Spleen (tissue), 13 donors: ENCODE measurements at places on chromosomes 1 and 21. TPM values are rescaled to one million over a fixed set of nuclear protein-coding genes. Genes with fewer than 3 reads are reported as not detected.

ACKR1 gene
- 76.0 TPM for total RNA-seq

PEX11B gene
- total RNA-seq, result 35.4 TPM

NPR1 gene
- total RNA-seq, result 5.1 TPM

TMEM51 gene
- total RNA-seq, result 8.2 TPM

SV2A gene
- 3.7 TPM for total RNA-seq

HSPA6 gene
- total RNA-seq, result 46.1 TPM

OR2T11 gene
- 3.6 TPM for total RNA-seq

FCRL1 gene
- 158 TPM for total RNA-seq

BCL2L15 gene
- total RNA-seq, result 2.2 TPM

ADAMTS4 gene
- total RNA-seq, result 16.7 TPM

SIPA1L2 gene
- total RNA-seq, result 67.7 TPM

NLRP3 gene
- total RNA-seq, result 9.2 TPM

PLEKHG5 gene
- 120 TPM for total RNA-seq

PTGS2 gene
- total RNA-seq, result 3.7 TPM

HAO2 gene
- total RNA-seq, result not detected

PLA2G2C gene
- not detected for total RNA-seq

PRAMEF14 gene
- total RNA-seq, result not detected

COL16A1 gene
- total RNA-seq, result 8.4 TPM

C1QA gene
- 1,083 TPM for total RNA-seq

AIRE gene
- total RNA-seq, result not detected

C8B gene
- not detected for total RNA-seq

S100A14 gene
- not detected for total RNA-seq

HSD3B2 gene
- total RNA-seq, result not detected

TDRD5 gene
- total RNA-seq, result not detected

RGS4 gene
- 2.8 TPM for total RNA-seq

BRINP2 gene
- total RNA-seq, result 0.51 TPM

ANKRD35 gene
- total RNA-seq, result 0.26 TPM

KRTAP19-3 gene
- total RNA-seq, result not detected

SPATA45 gene
- total RNA-seq, result not detected

NCDN gene
- 17.4 TPM for total RNA-seq

OR2G6 gene
- 0.37 TPM for total RNA-seq

RBM11 gene
- 3.1 TPM for total RNA-seq

S100B gene
- total RNA-seq, result 22.1 TPM

DNTTIP2 gene
- 32.9 TPM for total RNA-seq
